ENCODE measurements at places on chromosomes 7 and 10.
A peak's percentile ranks its signal among the peaks of the same experiment; 100 is the strongest.

DNA sequence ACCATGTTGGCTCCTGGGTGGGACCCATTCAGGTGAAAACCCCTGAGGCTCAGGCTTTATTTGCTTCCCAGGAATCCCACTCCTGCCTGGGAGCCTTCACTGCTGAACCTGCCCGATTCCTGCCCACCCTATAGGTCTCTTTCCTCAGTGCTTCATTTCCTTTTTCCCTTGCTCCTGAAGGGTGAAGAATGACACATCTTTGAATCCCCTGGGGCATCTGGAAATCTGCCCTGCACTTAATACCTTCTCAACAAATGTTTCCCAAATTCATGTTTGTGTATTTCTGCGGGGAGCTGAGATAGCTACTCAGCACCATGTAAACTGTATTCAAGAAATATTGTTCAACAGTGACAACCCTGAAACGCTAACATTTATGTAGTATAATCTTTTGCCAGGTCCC lies 10.3 kb upstream of the PCBD1 start:
- no peak for DNase-seq

DNA sequence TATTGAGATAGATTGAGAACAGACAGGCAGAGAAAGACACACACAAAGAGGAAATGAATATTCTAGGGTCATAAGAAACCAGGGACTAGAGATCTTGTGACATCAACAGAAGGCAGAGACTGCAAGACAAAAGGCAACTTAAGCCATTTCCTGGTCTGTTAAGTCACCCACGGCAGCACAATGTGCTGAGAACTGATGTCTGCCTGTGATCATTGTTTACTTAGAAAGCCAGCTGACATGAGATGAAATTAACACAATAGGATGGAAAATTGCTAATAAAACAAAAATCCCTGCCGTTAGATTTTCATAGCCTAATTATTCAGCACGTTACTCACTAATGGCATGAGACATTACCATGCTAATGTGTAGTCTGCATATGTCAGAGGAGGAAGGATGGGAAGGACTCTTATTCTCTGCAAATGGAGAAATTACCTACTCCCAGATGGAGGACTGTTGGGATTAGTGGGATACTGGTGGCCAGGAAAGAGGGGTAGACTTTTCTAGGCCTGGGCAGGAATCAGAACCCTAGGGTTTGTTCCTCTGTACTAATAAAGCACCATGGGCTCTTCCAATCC lies 191.3 kb upstream of the PODXL start:
- no peak for DNase-seq

- DNase-seq = no peak
Measured at GRCh38 chr7:97018791-97019531, 5.7 kb downstream of the DLX5 start.

DNA sequence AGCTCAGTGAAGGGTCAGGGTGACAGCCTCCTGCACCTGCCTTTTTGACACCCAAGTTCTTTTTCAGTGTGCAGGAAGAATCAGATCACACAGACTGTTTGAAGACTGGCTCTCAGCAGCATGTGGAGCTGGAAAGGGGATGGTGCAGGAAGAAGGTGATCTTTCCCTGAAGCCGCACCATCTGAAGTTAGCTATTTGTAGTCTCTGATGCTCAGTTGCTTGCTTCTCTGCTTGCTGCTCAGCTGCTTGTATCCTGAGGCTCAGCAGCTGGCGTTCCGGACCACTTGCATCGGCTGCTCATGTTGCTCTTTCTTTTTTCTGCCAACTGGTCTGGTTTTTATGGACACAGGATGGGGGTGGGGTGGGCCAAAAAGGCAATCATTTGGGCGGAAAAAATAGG lies 15.8 kb upstream of the DNMBP start:
- no peak for DNase-seq

- peak; percentile 57 for DNase-seq
Measured at GRCh38 chr10:55631071-55631654, 729.9 kb downstream of the ZWINT start.

DNA sequence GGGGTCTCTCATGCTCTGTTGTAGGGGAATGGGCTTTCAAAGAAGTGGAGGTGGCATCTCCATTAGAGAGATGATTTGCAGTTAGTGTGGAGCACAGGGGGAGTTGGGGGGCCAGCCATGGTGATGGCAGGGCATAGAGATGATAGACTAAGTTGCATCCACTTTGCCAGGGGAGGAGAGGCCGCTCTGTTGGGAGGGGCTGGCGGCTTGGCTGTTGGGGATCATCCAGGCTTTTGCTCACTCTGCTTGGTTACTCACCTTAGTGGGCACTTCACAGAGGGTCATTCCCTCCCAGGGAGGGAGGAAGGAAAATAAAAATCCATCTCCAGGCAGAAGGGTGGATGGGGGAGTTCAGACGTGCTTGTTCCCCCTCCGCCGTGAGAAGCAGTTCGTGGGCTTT lies 31.4 kb upstream of the CDH23 start:
- DNase-seq = no peak

GRCh38 chr10:10126218-10126617 lies 891.5 kb upstream of the CELF2 start:
- DNase-seq = no peak

- no peak for DNase-seq
Measured at GRCh38 chr10:45091968-45092367, 91.2 kb downstream of the ZNF22 start.

DNA sequence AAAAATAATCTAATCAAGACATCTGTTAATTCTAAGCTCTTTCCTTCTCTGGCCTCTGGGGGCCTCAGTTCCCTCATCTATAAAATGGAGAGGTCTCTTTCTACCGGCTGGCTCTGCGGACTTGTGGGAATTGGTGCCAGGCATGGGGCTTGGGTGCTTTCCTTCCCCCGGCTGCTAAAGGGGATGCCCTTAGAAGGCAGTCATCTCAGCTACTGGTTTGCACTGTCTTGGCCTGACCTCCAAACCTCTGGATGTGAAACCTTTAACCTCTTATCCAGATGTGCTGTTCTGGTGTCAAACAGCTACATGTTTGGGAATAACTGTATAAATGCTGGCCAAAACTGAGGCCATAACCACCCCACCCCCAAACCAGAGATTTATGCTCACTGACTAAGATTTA lies 320.0 kb downstream of the RPS24 start:
- no peak for DNase-seq

GRCh38 chr7:121741896-121742295 lies 131.1 kb upstream of the PTPRZ1 start:
- DNase-seq = peak; percentile 40

GRCh38 chr10:96395931-96396877 lies 37.4 kb upstream of the OPALIN start:
- DNase-seq = peak; percentile 79

DNA sequence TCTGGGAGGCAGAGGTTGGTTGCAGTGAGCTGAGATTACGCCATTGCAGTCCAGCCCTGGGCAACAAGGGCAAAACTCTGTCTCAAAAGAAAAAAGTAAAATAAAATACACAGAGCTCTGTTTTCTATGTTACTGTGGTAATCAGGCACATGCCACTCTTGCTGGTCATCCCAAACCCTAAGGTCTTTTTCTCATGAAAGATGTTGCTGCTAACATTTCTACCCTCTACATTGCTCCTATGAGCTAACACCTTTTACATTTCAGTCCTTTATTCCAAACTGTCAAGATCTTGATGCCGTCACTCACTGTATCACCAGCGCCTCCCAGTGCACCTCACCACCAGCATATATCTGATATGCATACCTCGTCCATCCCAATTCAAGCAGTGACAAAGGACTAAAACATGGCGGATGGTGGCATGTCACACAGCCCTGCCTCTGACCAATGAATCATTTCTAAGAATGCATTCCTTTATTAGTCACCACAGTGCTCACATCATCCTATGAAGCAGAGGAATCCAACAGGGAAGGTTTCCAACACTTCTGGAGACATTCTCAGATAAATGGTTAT lies 4.3 kb downstream of the DAGLB start:
- peak; percentile 88 for DNase-seq

DNA sequence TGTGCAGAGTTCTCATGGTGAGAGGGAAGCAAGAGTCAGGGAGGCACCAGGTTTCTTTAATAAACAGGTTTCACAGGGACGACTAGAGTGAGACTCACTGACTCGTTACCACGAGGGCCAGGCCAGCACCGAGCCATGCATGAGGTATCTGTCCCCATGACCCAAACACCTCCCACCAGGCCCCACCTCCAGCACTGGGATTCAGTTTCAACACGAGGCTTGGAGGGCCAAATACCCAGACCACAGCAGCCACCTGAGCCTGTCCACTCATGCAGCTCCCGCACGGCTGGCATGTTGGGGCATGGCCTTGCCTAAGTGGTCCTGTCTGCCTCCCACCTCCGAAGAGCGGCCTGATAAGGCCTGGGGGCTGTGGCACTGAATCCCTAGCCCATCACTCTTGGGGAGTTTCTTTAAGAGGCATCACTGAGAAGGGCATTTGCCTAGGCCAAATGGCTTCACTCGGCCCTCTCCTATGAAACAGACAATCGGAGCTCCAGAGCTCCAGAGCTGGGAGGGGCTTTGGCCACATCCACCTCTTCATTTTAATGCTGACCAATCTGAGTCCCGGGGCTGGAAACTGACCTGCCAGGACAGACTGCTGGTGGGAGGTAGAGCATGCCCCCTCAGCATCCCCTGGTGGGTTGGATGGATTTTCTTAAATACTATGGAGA lies 157.8 kb downstream of the DNAJB6 start:
- no peak for DNase-seq

DNA sequence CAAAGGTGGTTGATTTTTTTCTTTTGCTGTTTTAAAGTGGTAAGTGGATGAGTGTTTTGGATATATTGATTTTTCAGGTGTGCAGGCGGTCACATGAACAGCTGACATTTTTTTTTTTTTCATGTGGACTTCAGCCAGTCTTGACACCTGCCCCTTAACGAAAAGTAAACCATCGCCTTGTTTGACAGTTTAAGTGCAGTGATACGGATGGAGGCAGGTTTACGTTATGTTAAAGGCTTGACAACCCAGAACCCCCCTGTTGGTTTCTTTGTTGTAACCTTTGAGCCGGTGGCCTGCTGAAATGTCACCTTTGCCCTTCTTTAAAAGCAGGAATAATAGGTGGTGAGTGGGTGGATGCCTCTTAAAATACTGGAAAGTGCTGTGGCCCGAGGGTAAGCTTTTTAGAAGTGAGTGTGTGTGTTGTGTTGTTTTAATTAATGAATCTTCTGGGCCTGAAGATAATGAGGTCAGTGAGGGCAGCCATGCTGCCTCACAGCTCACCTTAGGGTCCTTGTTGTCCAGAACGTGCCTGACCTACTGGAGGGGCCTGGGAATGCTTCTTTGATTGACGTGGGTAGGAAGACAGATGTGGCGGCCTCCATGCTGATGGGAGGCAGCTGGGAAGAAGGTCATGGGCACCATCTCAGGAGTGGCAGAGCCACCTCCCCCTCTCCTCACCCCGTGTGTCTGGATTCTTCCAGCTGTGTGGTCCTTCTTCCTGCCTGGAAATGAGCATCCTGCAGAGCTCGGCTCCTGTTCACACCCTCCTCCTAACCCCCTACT lies 69.8 kb downstream of the TCF7L2 start:
- DNase-seq = no peak
